ENCODE measurements at places on chromosomes 6 and 20. TPM values are rescaled to one million over a fixed set of nuclear protein-coding genes. Genes with fewer than 3 reads are reported as not detected.

DNA sequence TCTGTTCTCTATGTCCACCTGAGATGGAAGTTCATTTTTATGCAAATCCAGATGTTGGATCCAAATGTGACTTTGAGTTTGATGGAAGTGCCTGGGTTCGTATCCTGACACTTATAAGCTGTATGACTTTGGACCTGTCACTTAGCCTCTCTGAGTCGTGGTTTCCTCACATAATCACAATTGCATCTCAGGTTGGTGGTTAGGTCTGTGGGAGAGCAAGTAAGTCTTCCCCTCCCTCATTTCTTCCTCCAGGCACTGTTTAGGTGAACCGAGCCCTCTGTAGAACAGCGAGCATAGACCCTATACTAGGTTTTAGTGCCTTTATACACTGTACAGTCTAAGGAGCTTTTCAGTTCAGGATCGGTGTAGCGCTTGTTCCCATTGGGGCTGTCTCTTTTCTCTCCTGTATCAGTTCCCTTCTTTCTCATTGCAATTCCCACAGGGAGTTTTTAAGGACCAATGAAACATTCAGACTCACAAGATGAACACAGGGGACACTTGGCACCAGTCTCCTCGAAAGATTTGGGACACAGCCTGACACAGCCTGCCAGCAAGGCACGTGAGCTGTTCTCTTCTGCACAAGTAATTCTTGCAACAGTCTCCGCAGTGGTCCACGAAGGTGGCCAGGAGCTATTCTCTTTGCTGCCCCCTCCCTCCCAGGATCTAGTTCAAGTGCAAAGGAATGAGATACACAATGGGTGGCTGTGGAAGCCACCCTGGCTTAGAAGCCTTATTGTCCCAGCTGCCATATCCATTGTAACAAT, 11.8 kb downstream of the TOX2 start:
- no peak for DNase-seq

The CNR1 gene
- not detected for total RNA-seq

The COQ3 gene
- 23.8 TPM for total RNA-seq

The OLIG3 gene
- 0.10 TPM for total RNA-seq

The HLA-DPA1 gene
- total RNA-seq = 16.3 TPM

Data from activated naive CD8-positive, alpha-beta T cell treated with anti-CD3 and anti-CD28 coated beads for 36 hours (primary cell).